Fibroblast of skin of abdomen (primary cell): ENCODE measurements at places on chromosomes 16 and 17.
A peak's percentile ranks its signal among the peaks of the same experiment; 100 is the strongest.

DNA sequence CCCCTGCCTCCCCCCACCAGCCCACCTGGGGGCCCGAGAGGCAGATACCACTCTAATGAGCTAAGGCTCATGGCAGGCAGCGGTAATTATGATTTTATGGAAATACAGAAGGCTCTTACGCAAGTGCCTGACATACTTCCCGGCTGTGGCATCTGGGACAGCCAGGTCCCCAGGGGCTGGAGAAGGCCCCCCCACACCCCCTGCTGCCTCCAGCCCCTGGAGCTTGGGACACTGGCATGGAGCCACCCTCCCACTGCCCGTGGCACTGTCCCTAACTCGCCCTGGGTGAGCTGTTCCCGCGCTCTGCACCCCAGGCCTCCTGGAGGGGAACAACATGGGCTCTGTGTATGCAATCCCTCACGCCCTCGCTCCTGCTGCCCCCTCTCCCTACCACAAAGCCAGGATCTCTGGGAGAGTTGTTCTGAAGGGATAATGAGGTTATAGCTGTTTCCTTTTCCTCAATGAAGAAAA is 5.4 kb upstream of the STAC2 start:
- DNase-seq = no peak

GRCh38 chr17:21004016-21004930 is 38.5 kb downstream of the USP22 start:
- no peak for DNase-seq

GRCh38 chr16:11824362-11824761 is 27.0 kb downstream of the RSL1D1 start:
- DNase-seq = peak; percentile 6

- no peak for DNase-seq
These were observed 3.4 kb downstream of the USH1G start for GRCh38 chr17:74919440-74920305.

DNA sequence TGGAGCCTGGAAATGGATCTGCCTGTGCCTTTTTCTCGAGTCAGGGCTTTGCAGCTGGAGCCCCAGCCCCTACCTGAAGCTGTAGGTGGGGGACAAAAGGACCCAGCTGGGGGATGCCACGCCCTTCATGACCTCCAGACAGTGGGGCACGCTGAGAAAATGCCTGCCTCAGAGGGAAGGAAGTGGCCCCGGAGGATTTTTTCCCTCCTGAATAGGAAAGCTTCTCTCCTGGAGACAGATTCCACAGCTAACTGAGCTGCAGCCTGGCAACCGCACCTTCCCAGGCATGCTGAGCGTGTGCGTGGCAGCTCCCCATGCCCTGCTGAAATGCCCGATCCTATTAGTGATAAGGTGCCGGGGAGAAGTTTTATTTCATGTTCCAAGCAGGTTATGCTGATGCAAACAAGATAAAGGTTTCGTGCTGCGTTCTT is 58.0 kb downstream of the AIPL1 start:
- DNase-seq = no peak

GRCh38 chr17:8013731-8014557 is 11.5 kb downstream of the GUCY2D start:
- no peak for DNase-seq

GRCh38 chr16:85136213-85136701 is 24.0 kb upstream of the CIBAR2 start:
- DNase-seq = no peak

DNA sequence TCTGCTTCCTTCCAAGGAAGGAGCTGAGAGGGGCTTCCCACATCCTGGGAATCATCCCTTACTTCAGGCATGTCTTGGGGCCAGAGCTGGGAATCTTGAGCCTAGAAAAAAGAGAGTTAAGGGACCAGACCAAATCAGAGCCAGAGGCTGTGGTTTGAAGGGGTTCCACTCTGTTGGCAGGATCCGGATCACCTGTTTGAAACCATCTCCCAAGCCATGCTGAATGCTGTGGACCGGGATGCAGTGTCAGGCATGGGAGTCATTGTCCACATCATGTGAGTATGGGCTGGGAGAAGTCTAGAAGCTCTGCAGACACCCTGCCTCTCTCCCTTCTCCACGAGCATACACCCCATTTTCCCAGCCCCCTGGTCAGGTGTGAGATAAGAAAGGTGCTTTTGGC is 9.7 kb downstream of the PSMB3 start:
- DNase-seq = no peak

DNA sequence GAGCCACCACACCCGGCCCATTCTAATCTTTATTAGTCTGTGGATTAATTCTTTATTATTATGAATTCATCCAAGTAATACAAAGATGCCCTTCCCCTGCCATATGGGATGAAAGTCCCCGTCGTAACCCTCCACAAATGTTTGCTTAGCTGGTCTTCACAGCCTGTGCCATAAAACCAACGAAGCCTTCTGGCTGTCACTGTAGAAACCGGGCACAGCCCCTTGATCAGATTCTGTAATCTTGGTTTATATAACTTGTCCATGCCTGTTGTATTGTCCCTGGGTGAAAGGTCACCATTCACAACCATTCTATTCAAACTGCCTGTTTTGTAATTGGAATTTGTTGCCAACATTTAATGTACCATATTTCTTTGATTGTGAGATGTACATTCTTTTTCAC is 66.5 kb downstream of the ATP2C2 start:
- no peak for DNase-seq

DNA sequence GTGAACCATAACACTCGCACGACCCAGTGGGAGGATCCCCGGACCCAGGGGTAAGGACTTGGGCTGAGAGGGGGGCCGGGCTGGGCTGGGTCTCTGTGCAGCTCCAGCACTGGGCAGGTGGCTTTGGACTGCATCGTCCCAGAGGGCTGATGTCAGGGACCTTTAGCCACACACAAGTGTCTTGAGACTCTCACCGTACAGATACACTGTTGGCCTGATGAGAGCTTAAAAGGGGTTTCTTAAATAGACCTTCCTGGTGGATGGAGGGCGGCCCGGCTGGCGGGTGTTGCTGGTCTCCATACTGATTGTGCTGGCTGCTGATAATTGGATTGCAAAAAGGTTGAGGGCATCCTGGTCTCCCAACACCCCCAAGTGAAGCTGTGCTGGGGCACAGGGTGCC is 21.7 kb upstream of the CLEC18A start:
- no peak for DNase-seq

DNA sequence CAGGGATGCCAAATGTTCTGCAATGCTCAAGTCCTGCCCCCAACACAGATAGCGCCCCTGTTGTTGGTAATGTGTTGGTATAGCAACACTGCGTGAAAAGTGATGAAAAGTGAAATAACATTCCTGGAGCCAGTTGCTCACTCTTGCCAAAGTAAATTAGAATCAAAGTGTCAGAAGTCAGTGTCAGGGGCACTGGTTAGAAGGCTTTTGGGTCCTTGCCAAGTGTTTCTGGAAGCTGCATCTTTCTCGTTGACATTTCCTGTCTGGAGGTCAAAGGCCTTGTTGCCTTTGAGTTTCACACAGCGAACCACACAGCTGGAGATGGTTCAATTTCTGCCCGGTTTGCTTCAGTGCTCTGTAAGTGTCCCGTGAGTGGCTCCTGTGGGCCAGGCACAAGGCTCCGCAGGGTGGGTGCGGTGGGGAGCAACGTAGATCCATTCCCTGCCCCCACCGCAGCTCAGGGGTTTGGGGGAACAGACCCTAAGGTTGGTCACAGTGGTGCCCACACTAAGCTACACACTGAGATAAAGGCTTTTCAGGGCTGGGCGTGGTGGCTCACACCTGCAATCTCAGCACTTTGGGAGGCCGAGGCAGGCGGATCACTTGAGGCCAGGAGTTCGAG is 3.6 kb upstream of the SLC16A5 start:
- DNase-seq = no peak

DNA sequence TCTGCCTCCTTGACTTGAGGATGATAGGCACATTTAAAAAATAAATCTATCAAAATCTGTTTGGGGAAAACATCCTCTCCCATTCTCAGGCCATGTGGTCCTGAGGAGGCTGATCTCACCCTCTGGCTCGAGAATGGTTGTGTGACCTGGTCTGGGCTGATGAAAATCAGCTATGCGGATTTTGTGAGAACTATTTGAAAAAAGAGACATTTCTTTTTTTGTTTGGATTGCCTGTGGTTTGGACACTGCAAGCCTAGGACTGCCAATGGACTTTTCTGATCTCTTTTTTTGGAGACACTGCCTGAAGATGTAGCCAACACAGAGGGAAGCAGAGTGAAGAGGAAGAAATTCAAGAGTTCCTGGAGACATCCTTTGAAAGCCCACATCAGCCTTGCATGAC is 145.9 kb downstream of the HS3ST3B1 start:
- no peak for DNase-seq

DNA sequence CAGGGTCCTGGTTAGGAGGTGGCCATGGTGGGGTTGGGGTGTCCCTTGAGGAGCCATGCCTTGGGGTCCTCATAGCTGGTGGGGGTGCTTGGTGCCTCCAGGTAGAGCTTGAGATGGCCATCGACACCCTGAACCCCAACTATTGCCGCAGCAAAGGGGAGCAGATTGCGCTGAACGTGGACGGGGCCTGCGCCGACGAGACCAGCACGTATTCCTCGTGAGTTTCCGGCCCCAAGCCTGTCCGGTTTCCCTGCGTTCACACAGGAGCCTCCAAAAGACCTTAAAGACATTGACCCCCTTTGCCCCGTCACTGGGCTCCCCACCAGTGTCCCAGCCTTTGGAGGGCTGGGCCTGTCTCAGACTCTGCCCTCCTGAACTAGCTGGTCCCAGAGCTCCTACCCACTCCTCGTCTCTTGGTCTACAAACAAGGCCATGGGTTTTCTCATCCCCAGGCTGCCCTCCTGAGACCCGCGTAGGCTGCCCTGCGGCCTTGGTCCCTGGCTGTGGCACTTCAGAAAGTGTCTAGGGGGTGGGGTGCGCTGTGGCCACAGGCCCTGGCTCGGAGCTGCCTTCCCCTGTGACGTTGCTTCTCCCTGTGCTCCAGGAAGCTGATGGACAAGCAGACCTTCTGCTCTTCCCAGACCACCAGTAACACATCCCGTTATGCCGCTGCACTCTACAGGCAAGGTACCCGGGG is 11.8 kb downstream of the POLR3E start:
- no peak for DNase-seq

DNA sequence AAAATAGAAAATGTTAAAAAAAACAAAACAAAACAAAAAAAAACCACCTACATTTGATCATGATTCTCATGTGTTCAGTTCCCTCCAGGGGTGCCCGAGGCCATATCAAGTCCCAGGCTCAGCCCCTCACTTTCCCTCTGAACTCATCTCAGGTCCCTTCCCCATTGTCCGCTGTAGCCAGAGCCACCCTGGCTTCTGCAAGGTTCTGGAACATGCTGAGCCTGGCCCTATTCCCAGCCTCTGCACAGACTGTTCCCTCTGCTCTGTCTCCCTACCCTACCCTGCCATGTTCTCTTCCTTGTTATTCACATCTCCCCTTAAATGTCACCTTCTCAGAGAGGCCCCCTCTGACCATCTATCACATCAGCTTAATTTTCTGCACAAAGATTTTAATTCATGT is 46.9 kb downstream of the TK2 start:
- DNase-seq = no peak

- peak; percentile 58 for DNase-seq
These were observed 70.4 kb downstream of the KSR1 start for GRCh38 chr17:27526604-27527002.

DNA sequence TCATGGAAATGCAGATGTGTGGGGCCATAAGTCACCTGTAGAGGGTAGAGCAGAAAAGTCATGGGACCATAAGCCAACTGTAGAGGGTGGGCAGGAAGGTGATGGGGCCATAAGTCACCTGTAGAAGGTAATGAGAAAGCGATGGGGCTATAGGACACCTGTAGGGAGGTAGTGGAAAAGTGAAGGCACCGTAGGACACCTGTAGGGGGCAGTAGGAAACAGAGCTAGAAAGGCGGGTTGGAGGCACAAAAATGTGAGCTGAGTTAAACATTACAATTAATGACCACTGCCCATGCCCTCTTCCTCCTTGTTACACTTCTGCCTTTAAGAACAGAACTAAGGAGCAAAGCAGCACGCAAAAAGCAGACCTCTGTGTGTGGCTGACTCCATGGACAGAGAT is 150.1 kb downstream of the SHISA6 start:
- no peak for DNase-seq

DNA sequence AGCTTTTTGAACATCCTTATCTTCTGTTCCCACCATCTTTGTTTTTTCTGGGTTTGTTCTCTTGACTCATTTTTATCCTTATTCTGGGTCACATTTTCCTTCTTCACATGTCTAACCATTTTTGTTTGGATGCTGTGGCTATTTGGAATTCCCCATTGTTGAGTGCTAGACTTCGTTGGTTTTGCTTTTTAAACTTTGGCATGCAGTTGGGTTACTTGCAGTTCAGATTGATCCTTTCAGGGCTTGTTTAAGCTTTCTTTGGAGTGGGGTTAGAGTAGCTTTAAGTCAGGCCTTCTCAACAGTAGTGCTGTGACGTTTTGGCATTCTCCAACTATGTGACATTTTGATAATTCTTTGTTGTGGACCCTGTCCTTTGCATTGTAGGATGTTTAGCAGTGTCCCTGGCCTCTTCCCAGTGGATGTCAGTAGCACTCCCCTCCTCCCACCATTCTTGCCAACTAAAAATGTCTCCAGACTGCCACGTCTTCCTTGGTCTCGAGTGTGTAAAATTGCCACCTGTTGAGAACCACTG is 21.1 kb downstream of the PRMT7 start:
- DNase-seq = peak; percentile 35

DNA sequence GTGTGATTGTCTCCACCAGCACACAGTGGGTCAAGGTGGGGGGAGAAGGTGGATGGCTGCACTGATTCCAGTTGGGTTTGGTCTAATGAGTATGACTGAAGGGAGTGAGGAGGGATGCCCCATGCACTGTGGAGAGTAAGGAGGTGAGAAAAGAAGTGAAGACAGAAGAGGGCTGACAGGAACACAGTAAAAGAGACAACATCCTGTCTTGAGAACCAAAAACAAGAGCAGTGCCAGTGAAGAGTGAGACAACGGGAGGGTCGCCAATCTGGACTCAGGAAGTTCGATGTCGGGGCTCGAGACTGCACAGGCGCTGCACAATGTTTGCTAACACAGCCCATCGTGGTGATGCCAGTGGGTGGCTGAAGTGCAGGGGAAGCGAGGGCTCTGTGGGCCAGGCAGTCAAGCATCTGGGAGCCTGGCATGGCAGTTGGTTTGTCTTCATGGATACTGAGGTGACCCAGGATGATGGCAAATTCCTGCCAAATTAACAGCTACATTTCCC is 34.1 kb downstream of the DUSP14 start:
- no peak for DNase-seq

GRCh38 chr17:28189667-28190066 is 129.3 kb upstream of the TMEM97 start:
- no peak for DNase-seq

DNA sequence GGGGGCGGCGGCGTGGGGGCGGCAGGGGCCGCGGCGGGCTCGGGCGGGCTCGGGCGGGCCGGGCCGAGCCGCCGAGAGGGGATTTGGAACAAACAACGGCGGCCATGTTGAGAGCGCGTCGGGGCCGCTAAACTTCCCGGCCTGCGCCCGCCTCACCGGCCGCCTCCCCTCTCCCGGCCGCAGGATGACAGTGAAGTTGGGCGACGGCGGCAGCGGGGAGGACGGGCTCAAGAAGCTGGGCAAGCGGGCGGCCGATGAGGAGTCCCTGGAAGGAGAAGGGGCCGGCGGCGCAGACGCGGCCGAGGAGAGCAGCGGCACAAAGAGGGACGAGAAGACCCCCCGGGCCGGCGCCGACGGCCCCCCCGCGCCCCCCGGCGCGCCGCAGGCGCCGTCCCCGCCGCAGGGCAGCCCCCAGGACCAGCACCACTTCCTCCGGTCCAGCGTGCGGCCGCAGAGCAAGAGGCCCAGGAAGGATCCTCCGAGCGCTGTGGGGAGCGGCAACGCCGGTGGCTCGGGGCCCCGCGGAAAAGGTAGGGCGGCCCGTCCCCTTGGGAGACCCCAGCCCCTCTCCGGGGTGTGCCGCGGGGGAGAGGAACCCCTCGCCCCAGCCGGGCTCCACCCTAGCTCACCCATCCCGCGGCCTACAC is 2.4 kb downstream of the CRAMP1 start:
- peak; percentile 23 for DNase-seq
